Suppressor macrophage treated with lipopolysaccharide for 1 hour (primary cell): ENCODE measurements at places on chromosomes 2 and 18.

DNA sequence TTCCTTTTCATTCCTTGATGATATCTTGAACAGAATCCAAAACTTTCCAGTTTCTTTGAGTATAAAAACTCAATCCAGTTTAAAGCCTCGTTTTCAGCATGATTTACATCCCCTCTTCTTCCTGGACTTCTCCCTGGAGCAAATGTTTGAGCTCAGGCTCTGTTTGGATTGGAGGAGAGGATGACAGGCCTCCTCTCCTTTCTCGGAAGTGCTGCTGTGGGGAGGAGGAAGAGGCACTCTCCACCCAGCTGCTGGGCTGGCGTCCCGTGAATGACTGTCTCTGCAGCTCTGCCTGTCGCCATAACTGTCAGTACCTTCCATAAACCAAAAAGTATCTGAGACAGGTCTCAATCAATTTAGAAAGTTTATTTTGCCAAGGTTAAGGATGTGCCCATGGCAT, 238.2 kb upstream of the AGAP1 start:
- DNase-seq: no peak

GRCh38 chr18:57434536-57435494, at the start of gene ONECUT2:
Gene ONECUT2, plus strand, starts transcription at chr18:57435374. Its CDS starts 343 bp downstream, at chr18:57435717.
- peak; percentile 89 for DNase-seq

DNA sequence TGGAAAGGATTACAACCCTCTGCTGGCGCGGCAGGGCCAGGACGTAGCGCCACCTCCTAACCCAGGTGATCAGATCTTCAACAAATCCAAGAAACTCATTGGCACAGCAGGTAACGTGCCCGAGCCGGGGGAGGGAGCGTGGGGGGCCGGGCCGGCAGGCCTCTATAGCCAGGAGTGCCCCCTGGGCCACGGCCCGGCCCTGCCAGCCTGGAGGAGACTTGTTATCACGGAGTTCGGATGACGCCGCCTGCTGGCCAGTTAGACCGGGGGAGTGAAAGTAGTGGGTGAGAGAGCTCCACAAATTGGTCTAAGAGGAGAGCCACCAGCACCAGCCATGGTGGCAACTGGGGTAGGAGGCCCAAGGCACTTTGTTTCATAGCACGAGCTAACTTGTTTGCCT, 8.6 kb upstream of the TMEM214 start:
- no peak for DNase-seq

DNA sequence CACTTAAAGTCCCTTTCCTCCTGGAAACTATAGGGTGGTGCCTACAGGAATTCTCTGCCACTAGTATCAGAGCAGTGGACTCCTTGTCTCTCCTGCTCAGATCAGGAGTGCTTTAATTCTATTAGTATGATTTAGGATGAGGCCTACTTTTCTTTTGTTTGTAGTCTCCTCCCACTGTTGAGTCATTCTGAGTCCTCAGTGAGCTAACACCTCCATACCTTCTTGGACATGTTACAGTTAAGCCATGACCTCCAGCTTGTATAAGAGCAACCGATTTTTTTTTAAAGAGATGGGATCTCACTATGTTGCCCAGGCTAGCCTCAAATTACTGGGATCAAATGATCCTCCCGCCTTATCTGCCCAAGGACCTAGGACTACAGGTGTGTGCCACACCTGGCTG, 48.7 kb upstream of the OTOF start:
- DNase-seq: no peak

DNA sequence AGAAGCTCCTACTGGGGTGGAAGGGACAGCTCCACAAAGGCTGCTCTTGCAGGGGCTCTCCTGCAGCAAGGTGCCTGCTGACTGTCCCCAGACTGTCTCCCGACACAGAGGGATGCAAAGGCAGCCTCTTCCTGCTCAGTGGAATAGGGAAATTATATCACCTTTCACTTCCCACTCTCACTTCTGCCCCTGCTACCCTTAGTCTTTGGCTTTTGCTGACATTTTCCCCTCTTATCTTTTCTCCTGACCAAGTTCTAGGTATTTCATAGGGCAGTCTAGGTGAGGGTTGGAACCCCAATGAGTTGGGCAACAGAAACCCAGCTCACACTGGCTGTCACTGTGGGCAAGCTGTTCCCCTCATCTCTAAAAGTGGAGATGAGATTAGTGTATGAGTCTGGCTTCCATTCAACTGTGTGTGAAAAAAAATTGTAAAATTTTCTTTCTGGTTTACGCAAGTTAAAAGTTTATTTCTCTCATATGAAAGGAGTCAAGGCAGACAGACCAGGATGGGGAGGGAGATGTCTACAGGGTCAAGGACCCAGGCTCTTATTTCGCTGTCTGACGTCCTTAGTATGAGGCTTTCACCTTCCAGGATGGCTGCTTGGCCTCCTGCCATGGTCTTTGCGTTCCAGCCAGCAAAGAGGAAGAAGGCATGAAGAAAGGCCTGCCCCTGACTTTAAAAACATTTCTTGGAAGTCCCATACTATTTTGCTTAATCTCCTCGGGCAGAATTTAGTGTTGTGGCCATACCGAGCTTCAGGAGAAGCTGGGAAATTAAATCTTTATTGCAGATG, 7.5 kb upstream of the MOCOS start:
- peak; percentile 75 for DNase-seq

DNA sequence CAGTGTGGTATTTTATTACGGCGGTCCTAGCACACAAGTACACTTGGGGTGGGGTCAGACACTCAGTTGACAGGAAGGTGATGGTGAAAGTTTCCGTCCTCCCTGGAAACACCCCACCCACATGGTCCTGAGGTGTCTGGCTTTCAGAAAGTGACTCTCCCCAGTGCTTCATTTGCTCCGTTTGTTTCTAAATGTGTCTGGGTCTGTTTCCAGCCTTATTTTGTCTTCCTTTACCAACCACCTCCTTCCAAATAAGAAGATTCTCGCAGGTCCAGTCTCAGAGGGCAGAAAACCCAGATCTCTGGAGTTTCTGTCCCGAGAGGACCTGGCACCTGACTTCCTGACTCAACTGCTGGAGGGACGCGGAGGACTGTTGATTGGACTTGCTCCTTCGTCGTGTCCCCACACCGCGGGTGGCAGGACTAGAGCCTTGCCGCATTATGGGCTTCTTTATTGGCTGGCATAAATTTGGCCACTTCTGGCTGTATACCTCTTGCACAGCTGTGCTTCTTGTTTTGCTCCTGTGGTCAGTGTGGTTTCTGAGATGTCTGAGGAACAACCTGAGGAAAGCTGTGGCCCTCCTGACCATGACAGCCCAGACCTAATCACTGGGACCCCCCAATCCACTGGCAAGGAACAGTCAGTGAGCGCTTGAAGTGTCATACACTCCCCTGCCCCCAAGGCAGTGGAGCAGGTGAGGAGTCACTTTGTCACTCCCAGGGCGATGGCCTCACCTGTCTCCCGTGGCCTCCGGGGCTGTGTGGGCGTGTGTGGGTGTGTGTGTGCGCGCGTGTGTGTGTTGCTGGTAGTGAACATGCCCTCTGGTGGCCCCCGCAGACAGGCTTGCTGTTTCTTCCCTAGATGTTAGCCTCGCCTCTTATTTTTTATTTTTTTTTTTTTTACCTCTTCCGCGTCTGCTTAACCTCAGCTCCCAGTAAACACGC, 45.6 kb downstream of the MEX3C start:
- no peak for DNase-seq

GRCh38 chr2:12543076-12543977, 173.4 kb upstream of the TRIB2 start:
- DNase-seq: peak; percentile 26

DNA sequence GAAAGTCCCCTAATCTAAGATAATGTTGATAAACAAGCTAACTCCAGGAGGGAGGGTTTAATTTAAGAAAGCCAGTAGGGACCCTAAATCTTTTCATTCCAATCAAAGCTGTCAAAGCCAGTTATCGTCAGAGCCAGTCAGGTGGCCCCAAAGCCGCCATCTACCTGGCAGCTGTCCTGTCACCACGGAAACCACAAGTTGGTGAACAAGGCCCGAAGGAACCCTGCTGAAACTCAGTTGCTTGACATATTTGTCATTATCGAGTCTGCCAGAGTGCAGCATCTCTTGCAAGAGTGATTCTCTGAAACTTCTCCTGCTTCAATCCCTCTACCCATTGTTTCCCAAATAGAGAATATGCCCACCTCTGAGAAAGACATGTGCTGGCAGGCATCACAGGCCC, 30.8 kb upstream of the POLE4 start:
- no peak for DNase-seq

- no peak for DNase-seq
These were observed 70.7 kb upstream of the PXDN start for GRCh38 chr2:1815053-1815452.

GRCh38 chr2:84495539-84496146, 20.7 kb upstream of the DNAH6 start:
- peak; percentile 78 for DNase-seq

DNA sequence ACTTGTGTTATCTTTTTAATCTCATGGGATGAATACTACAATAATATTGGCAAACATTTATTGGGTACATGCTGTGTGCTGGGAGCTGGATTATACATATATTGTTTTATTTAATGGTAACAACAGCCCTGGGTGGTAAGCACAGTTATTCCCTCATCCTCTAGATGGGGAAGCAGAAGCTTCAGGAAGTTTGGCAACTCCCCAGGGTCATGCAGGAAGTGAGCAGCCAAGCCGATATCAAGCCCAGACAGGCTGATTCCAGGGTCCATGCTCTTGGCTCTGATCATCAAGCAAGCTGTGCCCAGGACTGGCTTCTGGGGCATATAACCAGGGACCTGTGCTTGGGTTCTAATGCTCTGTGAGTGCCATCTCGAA, 155.8 kb downstream of the ZNF516 start:
- DNase-seq: peak; percentile 41

DNA sequence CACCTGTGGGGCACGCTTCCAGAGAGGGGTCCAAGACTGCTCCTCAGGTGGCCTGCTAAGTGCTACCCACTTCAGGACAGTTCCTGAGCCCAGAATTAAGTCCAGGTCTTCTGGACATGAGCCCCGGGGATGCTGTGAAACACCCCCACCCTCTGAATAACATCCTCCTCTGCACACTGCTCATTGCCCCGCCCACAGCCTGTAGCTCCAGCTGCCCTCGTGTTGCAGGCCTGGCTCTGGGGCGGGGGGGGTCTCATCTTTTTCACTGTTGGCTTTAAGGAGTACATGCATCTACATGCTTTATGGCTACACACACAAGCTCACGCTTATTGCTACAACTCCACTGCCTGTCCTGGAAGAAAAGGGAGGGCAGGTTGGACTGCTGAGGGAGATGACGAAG, 92.8 kb downstream of the PTGR3 start:
- no peak for DNase-seq

GRCh38 chr2:237471438-237472186, 15.4 kb upstream of the MLPH start:
- peak; percentile 58 for DNase-seq

GRCh38 chr2:17793803-17794354, 22.4 kb upstream of the MSGN1 start:
- no peak for DNase-seq

- DNase-seq: no peak
These were observed 9.7 kb downstream of the SNED1 start for GRCh38 chr2:241007880-241008710.

- no peak for DNase-seq
These were observed 174.7 kb downstream of the LTBP1 start for GRCh38 chr2:33121416-33121815.

- no peak for DNase-seq
These were observed 367.7 kb upstream of the NETO1 start for GRCh38 chr18:73235491-73235890.

DNA sequence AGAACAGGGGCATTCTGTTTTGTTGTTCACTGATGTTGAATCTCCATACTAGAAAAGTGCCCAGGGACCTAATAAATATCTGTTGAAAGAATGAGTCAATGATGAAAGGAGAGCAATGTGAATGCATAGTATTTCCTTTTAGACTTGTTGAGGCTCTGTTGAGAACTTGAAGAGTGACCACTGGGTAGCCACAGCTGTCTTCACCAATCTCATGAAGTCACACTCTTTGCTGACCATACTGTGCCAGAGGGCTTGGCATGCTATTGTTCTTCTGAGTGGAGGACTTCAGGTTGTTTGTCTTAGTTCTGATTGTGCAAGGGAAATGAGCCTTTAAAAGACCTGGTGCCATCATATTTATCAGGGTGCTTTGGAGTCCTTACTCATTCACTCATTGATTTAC, 41.6 kb upstream of the NT5C1B start:
- no peak for DNase-seq

DNA sequence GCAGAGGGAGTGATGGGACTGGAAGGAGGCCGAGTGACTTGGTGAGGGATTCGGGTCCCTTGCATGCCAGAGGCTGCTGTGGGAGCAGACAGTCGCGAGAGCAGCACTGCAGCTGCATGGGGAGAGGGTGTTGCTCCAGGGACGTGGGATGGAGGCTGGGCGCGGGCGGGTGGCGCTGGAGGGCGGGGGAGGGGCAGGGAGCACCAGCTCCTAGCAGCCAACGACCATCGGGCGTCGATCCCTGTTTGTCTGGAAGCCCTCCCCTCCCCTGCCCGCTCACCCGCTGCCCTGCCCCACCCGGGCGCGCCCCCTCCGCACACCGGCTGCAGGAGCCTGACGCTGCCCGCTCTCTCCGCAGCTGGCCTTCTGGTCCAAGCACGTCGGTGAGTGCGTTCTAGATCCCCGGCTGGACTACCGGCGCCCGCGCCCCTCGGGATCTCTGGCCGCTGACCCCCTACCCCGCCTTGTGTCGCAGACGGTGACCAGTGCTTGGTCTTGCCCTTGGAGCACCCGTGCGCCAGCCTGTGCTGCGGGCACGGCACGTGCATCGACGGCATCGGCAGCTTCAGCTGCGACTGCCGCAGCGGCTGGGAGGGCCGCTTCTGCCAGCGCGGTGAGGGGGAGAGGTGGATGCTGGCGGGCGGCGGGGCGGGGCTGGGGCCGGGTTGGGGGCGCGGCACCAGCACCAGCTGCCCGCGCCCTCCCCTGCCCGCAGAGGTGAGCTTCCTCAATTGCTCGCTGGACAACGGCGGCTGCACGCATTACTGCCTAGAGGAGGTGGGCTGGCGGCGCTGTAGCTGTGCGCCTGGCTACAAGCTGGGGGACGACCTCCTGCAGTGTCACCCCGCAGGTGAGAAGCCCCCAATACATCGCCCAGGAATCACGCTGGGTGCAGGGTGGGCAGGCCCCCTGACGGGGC, 4.6 kb downstream of the PROC start:
- peak; percentile 31 for DNase-seq

GRCh38 chr2:46073540-46074046, 223.6 kb upstream of the EPAS1 start:
- peak; percentile 21 for DNase-seq

DNA sequence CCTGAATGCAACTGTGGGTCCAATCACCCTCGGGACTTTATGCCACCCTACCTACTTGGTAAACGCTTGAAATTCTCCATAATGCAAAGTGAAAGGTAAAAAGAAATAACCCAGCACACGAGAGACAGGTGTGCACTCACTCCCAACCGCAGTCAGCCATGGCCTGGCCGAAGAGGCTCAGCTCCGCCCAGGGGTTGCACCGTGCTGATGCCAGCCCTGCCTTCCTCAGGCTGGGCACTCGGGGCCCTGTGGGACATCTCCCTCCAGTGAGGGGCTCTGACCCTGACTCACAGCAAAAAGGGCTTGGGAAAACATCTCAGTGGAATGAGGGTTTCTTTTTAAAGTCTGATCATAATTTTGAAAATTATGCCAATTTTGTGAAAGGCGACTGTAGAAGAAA, 13.3 kb downstream of the SLC66A2 start:
- DNase-seq: no peak
